ENCODE measurements at places on chromosomes 16 and 17.

DNA sequence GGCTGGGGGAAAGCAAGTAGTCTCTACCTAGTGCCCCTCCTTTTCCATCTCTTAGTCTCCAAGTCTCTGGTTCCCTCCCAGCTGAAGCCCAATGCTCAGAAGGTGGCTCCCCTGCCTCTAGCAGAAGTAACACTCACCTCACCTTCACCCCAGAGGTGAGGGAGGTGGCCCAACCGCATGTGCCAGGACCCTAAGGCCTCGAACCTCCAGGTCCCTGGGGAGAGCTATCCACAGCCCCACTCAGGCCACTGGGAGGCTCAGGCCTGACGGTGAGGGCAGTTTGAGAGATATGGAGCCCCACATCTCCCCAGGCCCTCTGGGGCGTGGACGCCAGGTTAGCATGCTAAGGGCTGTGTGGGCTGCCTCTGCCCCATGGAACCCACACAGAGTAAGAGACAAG is 5.8 kb downstream of the CBLN1 start:
- no peak for DNase-seq

GRCh38 chr17:44354582-44355561 is 8.8 kb downstream of the FAM171A2 start:
- peak; percentile 72 for DNase-seq

- DNase-seq, result no peak
These were observed 1.0 kb downstream of the MYO15B start for GRCh38 chr17:75588596-75589011.

- no peak for DNase-seq
These were observed 17.3 kb downstream of the MPHOSPH6 start for GRCh38 chr16:82152641-82153112.

Data from stimulated activated CD4-positive, alpha-beta T cell treated with anti-CD3 and anti-CD28 coated beads, Interleukin-4, amount 100 ng/mL, for 1 hour (primary cell).